Mammary epithelial cell (primary cell): ENCODE measurements at places on chromosomes 11 and 22. TPM values are rescaled to one million over a fixed set of nuclear protein-coding genes. Genes with fewer than 3 reads are reported as not detected.

PHETA2 gene
- polyA plus RNA-seq: 1.3 TPM

GGT5 gene
- 0.05 TPM for polyA plus RNA-seq

- DNase-seq: no peak
Measured at GRCh38 chr22:37445501-37445900, 18.2 kb upstream of the ELFN2 start.

DNA sequence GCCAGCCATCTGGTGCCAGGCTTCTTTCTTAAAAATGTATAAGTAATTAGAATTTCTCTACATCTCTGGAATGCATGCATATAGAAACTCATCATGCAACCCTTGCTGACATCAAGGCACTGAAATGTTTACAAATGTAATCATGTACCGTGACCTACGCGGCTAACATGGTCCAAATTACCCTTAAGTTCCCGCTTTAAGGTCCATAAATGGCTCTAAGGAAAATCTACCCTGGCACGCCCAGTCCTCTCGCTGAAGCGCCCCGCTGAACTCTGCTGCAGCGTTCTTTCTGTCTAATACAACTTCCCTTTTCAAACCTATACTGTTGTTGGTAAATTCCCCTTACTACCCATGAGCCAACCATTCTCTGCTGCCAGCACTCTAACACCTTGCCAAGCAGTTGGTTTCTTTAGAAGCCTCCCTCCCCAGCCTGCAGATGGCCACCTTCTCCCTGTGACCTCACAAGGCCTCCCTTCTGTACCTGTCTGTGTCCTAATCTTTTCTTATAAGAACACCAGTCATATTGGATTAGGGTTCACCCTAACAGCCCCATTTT is 13.5 kb upstream of the HMOX1 start:
- DNase-seq: no peak

CSNK2A3 gene
- 1.8 TPM for polyA plus RNA-seq
